ENCODE measurements at places on chromosomes 16 and 17.

- no peak for DNase-seq
These were observed 13.9 kb downstream of the SARM1 start for GRCh38 chr17:28385406-28385805.

GRCh38 chr16:74083541-74083940 is 213.1 kb upstream of the PSMD7 start:
- DNase-seq = no peak

GRCh38 chr16:23452221-23452571 is 793 bp downstream of the COG7 start:
- no peak for DNase-seq

DNA sequence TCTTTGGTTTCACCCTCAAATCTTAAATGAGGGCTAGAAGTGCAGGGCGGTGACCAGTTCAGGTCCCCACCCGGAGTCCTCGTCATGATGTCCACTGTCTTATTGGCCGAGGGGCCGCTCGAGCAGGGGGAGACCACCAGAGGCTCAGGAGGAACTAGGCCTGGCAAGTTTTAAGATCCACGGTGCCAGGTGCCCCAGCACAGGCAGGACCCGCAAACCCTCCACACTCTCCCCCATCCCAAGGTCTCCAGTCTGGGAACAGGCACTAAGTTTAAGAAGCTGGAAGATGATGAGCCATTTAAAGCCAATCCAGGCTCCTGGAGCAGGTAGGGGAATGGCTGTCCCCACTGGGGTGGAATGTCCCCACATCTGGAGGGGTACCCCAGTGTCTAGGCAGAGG is 4.1 kb downstream of the DLX3 start:
- no peak for DNase-seq

GRCh38 chr17:45411348-45412105 is 21.1 kb downstream of the ARHGAP27 start:
- no peak for DNase-seq

DNA sequence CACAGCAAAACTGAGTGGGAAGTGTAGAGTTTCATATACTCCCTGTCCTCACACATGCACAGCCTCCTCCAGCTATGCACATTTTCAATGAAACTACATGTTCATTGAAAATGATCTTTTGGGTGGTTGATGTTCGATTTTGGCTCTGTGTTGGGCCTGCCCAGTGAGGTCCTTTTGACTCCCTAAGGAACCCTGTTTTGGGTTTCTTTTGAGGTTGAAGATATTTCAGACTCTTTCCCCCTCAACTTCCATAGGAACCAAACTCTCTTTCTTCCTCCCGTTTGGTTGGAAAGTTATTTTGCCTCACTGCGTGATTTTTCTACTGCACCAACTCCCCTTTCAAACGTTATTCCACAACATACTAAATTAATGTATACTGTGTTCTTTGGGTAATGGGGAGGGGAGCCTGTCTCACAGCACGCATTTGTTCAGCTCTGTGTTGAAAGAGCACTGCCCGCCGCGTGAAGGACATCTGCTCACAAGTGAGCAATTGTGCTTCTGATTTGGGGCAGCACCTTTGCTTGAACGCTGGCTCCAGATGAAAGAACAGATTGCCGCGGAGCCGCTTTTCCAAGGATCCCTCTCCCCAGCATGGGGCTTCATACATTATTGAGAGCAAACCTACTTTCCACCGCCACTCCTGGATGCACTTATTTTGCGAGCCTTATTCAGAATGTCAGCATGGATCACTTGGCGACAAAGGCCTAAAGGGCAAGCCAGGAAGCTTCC is 385.9 kb downstream of the WWOX start:
- DNase-seq = no peak

DNA sequence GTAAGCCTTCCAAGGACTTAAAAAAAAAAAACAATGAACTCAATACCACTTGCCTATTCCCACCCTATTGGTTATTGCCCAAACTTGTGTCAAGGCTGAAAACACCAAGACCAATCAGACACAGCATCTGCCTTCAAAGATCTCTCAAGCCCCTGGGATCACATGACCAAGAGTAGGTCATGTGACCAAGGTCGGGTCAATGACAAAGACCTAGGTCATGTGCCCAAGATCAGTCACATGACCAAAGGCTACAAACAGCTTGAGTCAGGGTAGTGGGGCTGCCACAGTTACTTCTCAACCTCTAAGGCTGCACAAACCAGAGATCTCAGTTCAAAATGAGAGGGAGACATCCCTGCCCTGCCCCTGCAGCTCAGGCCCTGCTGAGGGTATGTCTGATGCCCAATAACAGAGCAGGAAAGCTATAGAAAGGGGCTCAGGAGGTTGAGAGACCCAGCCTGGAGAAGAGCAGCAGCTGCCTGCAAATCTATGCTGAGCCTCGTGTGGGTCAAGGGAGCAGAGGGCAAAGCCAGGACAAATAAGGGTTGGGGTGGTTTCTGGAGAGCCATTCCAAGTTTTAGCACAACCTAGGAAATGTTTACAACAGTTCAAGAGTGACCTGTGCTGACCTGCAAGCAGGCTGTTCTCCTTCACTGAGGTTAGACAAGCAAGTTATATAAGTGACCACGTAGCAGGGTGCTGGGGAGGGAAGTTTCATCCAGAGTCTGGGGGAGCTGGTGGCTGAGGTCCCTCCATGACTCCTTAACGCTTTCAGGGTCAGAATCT is 48.8 kb downstream of the PIMREG start:
- no peak for DNase-seq

GRCh38 chr16:58530179-58530578 is 14.9 kb downstream of the SETD6 start:
- no peak for DNase-seq

DNA sequence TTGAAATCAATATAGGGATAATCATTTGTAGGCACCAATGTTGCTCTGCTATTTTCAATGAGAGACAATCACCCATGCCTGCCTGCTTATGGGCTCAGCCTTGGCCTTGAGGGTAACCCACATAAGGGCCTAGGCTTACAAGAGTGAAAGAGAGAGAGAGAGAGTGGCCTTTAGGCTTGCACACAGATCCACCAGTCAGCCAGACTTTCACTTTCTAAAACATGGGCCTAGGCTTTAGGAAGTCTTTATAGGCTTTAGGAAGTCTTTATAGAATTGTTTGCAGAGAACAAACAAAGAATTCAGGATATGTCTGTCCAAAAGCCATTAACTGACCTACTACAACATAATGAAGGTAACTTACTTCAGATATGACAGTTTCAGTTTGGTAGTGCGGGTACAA is 3.4 kb downstream of the ABCA9 start:
- no peak for DNase-seq

DNA sequence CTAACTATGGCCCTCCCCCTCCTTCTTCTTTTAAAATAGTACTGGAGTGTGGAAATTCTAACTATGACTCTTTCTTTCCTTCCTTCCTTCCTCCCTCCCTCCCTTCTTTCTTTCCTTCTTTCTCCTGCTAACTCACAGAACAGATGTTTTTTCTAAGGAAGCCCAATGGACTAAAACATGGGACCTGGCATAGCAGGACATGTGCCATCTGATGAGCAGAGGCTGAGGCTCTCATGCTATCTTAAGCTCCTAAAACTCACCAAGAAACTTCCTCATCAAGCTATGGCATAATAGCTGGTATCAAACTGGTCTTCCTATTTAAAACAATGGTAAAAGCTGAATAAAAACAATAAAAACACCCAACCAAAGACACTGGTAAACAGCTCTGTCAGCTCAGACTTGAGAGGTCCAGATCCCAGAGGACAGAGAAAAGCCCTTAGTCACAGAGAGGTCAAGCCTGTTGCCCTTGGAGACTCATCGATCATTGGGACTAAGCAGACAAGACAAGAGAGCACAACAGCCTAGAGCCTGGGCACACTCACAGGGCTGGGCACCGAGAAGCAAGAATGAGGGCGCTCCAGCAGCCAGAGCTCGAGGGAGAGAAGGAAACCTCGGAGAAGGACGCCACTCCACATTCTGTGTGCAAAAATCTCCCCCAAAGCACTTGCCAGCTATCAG is 27.6 kb downstream of the SLC38A10 start:
- DNase-seq = no peak

DNA sequence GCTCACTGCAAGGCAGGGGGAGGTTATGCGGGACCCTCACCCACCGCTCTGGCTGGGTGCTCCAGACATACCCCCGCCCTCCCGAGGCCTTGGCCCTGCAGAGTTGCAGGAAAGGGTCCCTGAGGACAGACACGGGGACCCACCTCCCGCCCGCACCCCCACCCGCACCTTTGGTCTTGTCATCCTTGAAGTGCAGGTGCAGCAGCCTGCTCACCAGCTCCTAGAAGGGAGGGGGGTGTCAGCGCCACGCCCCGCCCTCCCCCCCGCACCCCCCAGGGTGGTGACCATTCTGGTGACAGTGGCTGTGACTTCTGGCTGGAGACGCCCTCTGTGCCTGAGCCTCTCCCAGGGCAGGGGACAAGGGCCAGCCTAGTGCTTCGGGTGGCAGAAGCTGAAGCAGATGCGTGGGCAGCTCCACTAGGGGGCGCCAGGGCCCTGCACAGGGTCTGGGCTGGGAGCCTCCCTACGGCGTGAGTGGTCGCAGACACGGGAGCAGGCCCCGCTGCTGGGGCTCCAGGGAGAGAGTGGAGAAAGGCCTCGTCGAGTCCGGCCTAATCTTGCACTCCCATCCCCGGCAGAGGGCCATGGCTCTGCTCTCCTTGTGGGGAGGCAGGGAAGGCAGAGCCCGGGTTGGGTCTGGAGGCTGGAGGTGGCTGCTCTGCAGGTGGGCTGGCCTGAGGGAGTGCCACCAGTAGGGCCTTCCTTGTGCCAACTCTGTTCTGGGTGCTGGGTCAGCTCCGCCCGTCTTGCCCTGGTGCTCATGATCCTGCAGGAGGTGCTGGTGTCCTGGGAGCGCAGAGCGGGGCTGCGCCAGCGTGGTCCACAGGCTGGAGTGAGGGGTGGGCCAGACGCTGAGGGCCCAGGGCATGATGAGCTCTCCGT is 2.7 kb downstream of the CENPX start:
- DNase-seq = no peak

DNA sequence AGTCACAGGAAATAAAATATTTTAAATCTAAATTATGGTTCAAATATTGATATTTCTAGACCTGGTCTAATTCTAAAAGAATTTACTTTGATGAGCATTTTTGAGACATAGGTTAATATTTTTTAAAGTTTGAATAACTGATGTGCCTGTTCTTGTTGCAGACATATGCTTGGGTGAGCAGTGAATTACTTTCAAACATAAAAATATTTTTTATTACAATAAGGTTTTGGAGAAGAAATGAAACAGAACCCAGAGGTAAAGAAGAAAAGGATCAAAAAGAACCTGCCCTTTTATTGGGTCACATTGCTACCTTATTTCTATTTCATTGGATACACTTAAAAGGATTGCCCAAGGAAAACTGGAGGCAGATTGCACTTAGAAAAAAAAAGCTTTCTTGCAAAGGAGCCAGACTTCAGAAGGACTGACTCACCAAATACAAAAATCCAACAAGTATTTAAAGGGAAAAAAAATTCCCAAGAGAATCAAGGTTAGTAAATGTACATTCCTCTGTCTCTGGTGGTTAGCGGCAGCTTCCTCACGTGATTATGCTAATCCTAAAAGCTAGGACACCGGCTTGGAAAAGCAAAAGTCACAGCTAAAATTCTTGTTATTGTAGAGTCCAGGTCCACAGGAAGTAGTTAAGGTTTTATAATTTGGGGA is 18.5 kb downstream of the ENPP7 start:
- peak; percentile 65 for DNase-seq

- DNase-seq = no peak
These were observed 103.3 kb downstream of the CA4 start for GRCh38 chr17:60253048-60253447.

DNA sequence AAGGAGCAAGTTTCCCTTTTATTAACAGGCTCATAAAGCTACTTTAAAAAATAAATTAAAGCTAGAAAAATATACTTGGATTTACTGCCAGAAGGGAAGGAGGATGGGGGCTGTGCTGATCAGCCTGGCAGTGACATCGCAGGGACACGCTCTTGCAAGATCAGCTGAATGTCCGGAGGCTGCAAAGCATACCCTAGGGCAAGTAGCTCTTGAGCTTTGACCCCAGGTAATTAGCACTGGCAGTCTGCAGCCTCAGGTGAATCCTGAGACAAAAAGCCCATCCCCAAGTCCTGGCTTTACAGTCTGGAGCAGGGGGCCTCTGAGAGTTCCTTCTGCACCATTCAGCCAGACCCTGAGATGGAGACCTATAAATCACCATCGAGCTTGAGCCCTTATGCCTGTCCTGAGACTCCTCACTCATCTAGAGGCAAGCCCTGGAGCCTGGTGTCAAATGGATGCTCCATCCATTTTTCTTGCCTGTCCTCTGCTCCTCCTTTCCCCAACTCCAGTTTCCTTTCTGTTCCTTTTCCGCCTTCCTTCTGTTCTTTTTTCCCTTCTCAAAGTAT is 131.7 kb downstream of the TMEM114 start:
- DNase-seq = no peak

- DNase-seq = peak; percentile 47
These were observed 226.2 kb downstream of the CCDC182 start for GRCh38 chr17:57518587-57519581.

DNA sequence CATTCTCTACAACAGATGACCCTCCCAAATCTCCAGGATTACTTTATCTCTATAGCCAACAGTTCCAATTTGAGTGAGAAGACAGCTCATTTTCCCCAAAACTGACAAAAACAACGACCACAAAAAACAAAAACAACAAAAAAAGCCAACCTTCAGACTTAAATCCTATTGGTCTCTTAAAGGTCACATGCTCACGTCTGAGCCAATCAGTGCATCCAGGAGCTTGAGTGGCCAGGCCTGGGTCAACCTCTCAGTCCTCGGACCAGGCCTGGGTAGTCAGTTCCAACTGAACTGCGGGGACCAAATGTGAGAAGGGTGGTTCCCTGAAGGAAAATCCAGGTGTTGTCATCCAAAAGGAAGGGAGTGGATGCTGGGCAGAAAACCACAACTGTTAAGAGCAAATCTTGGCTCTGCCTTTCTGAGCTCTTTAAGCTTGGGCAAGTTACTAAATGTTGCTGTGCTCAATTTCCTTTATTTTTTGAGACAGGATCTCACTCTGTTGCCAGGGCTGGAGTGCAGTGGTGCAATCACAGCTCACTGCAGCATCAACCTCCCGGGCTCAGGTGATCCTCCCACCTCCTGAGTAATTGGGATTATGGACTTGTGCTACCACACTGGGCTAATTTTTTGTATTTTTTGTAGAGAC is 43.0 kb upstream of the MSI2 start:
- DNase-seq = no peak

- peak; percentile 15 for DNase-seq
These were observed 114.6 kb upstream of the NOG start for GRCh38 chr17:56478836-56479447.

- no peak for DNase-seq
These were observed 133.1 kb upstream of the RPL38 start for GRCh38 chr17:74070374-74070773.

DNA sequence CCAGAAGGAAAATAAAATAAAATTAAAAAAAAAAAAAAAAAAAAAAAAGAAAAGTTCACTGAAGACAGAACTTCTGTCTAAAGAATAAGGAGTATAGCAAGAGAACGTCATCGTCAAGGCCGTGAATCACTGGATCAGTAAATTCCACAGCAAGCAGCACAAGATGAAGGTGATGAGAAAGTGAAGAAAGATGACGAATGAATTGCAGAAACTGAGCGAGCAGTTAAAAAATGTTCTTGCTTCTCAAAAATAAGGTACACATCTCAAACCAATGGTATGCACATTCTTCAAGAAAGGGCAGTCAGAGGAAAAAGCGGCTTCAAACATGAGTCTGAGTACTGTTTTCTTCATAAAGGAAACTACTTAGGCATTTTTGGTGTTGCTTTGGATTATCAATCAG is 104.7 kb downstream of the SMG6 start:
- DNase-seq = peak; percentile 55
